ENCODE measurements at places on chromosomes 3 and 15. TPM values are rescaled to one million over a fixed set of nuclear protein-coding genes. Genes with fewer than 3 reads are reported as not detected.

DNA sequence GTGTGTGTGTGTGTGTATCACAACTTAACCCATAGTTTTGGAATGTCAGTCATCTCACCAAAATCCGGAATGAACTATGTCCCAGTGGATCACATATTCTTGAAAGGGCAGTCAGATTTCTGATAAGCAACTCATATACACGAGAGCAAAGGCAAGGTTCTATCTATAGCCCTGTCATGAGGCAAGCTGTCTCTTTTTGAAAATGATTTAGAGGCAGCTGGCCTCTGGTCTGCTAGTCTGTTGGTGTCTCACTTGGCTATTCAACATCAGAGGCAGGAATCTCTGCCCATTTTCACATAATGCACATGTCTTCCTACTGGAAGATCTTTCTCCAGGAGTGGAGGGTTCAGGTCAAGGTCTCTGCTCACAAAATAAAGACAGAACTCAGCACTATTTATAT is 79.8 kb downstream of the CNTN6 start:
- no peaks in the 10 kb centered on the region for H3K27me3 ChIP-seq
- H3K27ac ChIP-seq = no peak overlapping the region

DNA sequence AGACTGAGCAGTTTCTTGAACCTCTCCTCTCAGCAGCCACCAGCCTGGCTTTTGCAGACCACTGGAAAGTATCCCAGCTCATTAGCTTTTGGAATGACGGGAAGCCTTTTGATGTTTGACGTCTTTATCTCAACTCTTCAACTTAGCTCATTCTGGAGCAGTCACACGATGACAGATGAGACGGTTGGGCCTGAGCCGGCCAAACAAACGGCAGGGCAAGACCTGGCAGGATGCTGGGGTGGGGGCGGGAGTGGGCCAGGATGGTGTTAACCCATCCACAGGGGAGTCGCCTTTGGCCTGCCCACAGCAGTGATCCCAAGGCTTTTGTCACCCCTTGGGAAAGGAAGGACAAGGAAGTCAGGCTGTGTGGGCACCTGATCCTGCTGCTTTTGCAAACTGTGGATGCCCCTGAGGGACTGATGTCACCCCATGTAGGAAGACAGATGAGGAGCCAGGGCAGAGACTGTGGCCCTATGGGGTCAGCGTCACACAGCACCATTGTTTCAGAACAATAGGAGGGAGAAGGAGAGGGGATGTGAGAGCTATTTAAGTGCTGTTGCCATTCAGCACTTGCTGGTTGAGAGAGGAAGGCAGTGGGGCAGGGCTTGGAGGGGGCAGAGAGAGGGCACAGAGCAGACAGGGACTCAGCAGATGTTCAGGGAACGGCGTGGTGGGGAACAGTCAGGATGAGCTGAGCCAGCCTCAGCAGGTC is 121.9 kb upstream of the CTDSPL start:
- H3K4me3 ChIP-seq = no peak overlapping the region
- no peak for DNase-seq
- no peak overlapping the region for H3K27ac ChIP-seq
- no peaks in the 10 kb centered on the region for H3K36me3 ChIP-seq
- H3K27me3 ChIP-seq = no peaks in the 10 kb centered on the region

DNA sequence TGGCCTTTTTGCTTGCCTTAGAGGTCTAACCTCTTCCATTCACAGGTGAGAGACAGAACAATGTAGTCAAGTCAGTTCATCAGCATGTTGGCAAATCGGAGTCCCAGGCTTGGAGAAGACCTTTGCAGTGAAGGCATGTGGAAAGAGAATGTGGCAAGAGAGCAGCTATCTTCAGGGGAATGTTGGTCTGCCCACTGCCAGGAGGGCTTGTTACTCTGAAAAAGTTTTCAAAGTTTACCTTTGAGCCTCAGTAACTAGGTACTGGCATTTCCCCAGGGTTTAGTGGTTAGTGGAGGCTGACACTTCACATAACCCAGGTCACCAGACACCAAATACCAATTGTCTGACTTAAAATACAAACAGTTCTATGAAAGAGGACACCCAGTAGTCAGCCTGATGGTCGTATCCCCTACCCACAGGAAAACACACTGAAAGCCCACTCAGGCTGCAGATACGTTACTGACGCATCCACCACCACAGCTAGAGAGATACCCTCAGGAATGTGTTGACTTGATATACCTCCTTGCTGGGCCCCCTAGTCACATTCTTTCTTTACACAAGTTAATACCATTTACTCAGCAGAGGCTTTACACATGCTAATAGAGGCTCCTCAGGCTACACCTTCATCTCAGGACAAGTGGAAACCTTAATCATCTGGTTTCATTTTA is 9.7 kb upstream of the ARID3B start:
- DNase-seq = peak; percentile 95
- peak overlapping the region; percentile 2 for H3K4me3 ChIP-seq
- H3K27me3 ChIP-seq = no peaks in the 10 kb centered on the region
- peak overlapping the region; percentile 89 for H3K27ac ChIP-seq

DNA sequence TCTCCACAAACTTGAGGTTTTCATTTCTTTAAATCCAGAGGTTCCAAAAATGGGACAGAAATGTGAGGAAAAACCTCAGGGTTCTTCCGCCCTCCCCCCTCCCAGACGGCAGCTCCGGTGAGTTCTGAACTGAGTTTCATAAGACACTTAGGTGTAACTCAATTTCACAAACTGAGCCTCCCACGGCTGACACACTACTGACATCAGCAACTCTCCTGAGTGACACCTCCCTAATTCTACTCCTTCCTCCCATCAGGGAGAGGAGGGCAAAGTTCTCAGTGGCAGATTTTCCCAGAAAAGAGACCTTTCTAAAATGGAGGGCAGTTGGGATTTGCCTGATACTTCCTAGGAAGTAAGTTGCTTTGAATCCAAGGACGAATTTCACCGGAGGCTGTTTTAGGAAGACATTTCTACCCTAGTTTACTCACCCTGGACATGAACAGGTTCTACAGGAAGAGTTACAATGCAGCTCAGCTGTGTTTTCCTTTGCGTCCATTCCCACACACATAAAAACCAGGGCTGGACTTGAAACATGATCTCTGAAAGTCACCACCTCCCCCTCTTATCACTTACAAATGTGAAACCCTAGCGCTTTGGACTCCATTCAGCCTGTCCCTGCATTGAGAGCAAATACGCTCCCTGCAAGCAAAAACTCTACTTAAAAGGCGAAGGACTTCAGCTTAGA is 78.1 kb upstream of the LMOD3 start:
- no peaks in the 10 kb centered on the region for H3K27me3 ChIP-seq
- no peaks in the 10 kb centered on the region for H3K36me3 ChIP-seq

- no peaks in the 10 kb centered on the region for H3K36me3 ChIP-seq
- peak; percentile 68 for DNase-seq
- no peak overlapping the region for H3K4me3 ChIP-seq
- H3K27ac ChIP-seq = no peak overlapping the region
- H3K4me1 ChIP-seq = no peaks in the 10 kb centered on the region
Observed at GRCh38 chr3:46276497-46277099, 34.3 kb downstream of the CCR3 start.

GRCh38 chr15:98548139-98548971 is 100.0 kb upstream of the IGF1R start:
- peak overlapping the region; percentile 79 for H3K4me3 ChIP-seq
- peak overlapping the region; percentile 69 for H3K27ac ChIP-seq
- DNase-seq = peak; percentile 92
- no peaks in the 10 kb centered on the region for H3K36me3 ChIP-seq

Gene GABPB1
- total RNA-seq = 42.8 TPM

Gene MAPKBP1
- total RNA-seq = 10.2 TPM

DNA sequence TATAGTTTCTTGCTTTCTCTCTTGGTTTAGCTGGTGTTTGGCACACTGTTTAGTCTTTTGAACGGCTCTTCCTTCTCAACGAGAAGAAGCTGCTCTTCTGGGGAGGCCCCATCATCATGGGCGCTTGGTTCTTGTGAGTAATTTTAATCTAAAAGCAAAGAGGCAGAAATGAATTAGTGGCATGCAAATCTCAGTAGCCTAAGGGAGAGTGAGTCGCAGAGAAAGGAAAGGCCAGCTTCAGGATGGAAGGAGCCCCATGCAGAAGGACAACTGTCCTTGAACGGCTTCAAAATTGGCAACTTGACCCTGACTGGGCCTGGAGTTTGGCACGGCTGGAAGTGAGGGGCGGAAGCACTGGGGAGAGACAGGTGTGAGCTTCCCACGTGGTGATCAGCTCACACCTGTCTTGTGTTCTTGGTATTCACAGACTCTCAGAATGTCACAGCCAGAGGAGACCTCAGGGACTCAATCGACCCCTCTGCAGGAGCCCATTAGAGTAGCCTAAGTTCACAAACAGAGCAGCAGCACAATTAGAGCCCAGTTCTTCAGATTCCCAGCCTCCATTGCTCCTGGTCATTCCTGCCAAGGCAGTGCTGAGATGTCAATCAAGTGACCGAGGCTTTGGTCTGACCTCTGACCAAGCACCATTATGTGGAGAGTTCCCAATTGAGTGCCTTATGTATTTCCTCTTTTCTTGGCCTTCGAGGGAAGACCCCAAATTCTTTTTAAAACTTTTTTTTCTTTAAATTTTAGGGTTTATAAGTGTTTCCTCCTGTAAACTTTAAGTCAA is 41.3 kb upstream of the ETV5 start:
- DNase-seq = no peak
- no peak overlapping the region for H3K27ac ChIP-seq
- H3K27me3 ChIP-seq = no peaks in the 10 kb centered on the region
- no peak overlapping the region for H3K4me3 ChIP-seq

All from GM23338 (cell line).